ENCODE measurements at places on chromosomes 5 and 9.
A peak's percentile ranks its signal among the peaks of the same experiment; 100 is the strongest.

GRCh38 chr5:158305861-158306260, 446.9 kb upstream of the CLINT1 start:
- DNase-seq, result no peak

- no peak for DNase-seq
Measured at GRCh38 chr5:137856916-137857862, 10.5 kb upstream of the MYOT start.

DNA sequence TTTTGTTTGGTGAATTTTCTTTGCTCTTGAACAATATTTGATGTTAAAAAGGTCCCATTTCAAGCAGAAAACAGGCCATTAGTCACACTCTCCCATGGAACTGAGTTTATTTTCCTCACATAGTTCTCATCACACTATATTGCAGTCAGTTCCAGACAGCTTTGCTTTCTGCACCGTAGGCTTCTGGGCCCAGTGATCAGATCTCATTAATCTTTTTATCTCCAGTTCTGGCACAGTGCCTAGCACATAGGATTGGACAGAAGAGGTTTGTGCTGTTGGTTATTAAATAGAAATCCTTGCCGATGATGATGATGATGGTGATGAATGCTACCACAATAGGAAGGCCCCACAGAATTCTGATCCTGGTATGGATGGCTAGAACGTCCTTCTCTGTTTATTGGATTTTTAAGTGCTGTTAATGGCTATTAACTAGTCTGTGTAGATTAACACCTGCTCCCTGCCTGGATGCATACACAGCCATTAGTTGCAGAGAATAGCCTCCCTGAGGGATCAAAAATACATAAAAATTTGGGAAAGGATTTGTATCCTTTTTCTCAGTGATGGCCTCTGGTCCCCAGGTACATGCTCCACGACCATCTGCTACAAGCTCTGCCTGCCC, 52.0 kb upstream of the NTRK2 start:
- no peak for DNase-seq

DNA sequence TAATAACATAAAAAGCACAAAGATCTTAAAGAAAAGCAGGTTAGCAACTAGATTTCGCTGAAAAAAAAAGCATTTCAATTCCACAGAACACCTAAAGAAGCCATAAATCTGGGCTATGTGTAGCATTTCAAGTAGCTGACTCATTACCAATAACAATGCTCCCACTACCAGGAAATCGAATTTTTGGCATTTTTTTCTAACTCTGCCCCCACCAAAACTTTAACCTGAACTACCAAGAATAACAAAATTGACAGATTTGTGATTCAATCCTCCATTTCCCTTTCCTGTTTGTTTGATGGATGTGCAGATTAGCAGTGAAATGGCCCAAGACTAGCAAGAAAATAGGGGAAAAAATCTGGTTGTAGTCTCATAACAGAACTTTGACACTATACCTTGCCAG, 180.2 kb downstream of the RASEF start:
- DNase-seq, result no peak

DNA sequence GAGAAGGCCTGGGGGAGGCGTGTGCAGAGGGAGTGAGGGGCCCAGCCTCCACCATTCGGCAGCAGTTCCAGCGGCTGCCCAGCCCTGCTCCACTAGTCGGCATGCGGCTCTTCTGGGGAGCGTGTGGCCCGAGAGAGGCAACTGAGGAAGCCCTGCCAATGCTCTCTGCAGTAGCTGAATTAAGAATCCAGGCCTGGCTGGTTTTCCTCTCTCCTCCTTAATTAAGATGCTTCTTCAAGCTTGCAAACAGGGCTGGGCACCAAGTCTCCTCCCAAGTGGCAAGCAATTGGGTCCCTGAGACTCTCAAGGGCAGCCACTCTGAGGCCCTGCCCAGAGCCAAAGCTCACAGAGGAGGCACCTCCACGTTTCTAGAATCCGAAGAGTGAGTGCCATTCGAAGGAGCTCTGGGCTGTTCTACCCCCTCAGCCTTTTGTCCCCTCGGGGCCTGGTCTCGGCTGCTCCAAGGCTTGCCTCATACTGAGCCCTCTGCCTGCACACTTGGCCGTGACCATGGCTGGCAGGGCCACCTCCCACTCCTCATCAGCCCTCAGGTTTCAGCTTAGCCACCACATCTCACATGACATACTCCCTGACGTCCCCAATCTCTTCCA, 75.4 kb upstream of the LRRTM2 start:
- no peak for DNase-seq

GRCh38 chr9:93098236-93098946, 2.4 kb downstream of the CARD19 start:
- DNase-seq, result peak; percentile 66

DNA sequence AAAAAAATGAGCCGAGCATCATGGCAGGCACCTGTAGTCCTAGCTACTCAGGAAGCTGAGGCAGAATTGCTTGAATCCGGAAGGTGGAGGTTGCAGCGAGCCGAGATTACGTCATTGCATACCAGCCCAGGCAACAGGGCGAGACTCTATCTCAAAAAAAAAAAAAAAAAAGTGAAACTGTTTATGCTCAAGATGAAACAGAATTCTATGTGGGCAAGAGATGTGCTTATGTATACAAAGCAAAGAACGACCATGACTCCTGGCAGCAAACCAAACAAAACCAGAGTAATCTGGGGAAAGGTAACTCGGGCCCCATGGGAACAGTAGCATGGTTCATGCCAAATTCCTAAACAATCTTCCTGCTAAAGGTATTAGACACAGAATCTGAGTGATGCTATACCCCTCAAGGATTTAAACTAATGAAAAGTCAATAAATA, 32.6 kb upstream of the PLAC8L1 start:
- DNase-seq, result no peak

GRCh38 chr5:32388432-32389129, 56.0 kb downstream of the ZFR start:
- no peak for DNase-seq

- no peak for DNase-seq
Measured at GRCh38 chr9:114792396-114792795, 13.4 kb downstream of the TNFSF15 start.

DNA sequence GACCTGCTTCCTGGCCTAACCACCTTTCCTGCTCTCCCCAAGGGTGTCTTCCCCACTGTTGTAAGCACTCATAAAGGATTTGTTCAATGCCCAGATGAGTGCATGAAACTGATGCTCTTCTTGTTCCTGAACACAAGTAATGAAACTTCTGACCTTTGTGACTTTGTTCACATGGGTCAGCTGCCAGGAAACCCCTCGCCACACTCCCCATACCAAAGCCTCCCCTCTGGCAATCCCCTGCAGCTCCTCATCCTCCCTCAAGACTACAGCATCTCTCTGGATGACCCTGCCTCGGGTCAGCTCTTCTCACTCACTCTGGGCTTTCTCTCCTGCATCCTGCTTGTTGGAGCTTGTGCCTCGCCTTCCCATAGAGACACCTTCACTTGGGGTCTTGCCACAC, 72.2 kb upstream of the SPTLC1 start:
- DNase-seq, result no peak
